ENCODE measurements at places on chromosomes 11 and 22.

- no peak for DNase-seq
These were observed 110.8 kb upstream of the TMEM45B start for GRCh38 chr11:129704831-129705230.

DNA sequence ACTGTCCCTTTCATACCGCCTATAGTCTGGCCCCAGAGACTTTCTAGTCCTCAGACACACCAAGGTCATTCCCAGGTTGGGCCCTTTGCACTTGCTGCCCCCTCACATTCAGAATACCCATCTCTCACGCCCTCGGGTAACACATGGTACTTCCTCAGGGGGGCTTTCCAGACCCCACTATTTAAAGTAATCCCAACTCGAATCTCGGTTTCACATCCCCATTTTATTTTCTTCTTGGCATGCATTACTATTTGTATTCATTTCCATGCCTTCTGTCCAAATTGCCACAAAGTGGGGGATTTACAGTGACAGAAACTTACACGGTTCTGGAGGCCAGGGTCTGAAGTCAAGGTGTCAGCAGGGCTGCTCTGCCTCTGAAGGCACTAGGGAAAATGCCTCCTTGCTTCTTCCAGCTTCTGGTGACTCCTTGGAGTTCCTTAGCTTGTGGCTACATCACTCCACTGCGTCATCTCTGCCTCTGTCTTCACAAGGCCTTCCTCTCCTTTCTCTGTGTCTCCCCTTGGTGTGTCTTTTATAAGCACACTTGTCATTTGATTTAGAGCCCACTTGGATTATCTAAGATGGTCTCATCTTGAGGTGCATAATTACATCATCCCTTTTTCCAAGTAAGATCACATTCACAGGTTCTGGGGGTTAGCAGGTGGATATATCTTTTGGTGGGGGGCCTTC, 15.1 kb downstream of the RCN1 start:
- DNase-seq: no peak

- no peak for DNase-seq
These were observed 75.6 kb downstream of the ETS1 start for GRCh38 chr11:128511712-128512111.

DNA sequence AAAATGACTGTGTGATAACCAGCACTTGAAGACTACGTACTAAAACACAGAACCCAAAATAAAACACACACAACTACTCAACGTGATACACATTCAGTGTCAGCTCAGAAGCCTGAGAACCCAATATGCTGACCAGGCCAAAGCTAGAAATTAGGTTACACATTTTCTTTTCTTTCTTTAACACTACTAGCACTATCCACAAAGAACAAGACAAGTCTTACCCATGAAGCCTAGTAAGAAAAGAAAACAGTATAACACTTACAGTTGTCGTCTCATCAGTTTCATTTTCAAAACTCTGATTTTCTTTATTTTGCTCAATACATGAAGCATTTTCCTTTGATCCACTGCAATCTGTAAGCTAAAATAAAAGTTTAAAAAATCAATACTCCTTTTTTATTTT, 472.9 kb downstream of the DLG2 start:
- no peak for DNase-seq

DNA sequence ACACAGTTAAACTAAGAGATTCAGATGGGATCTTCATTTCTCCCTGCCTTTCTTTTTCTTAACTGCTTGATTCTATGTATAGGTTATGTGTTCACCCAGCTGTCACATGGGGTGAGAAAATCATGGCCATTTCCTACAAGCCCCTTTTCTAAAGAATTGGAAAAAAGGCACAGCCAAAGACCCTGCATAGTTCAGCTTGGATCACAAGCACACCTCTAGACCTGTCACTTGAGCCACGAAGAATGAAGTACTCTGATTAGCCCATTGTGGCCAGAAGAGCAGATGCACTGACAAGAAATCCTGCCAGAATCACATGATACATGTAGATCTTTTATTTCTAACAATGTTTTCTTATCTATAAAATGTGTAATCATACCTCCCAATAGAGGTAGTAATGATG, 69.7 kb downstream of the RAB38 start:
- no peak for DNase-seq

DNA sequence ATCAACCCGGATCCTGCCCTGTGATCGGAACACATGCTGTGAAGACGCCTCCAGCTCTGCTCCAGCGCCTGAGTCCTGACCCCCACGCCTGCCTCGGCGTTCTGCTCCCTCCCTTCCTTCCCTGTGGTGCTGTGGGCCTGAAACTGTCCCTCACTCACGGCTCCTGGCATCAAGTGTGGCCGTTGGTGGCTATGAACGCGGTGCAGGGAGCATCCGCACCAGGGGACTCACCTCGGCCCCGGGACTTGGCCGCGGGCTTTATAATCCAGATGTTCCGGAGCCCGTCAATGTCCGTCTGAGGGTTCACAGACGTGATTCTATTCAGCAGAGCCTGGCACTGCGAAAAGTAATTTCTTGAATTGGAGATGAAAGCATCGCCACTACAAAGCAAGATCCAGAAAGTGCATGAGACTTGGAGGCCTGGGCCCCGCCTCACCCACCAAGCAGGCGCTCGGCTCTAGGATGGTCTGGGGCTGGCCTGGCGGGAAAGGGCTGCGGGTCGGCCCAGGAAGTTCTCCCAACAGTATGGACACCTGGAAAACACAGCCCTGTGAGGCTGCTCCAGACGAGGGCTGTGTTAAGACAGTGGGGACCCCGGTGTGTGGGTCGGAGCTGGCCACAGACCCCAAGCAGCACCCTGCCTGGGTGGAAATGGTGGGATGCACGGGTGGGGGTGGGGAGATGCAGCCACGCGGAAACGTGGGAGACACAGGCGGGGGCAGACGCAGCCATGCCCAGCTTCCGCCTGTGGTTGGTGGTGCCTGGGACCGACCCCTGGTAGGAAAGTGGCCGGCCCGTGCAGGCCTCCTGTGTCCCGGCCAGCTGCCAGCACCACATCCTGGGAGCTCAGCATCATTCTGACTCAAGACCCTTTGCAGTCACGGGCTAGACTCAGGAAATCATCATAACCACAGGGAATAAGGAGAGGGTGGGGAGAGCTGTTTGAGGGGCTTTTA, 21.8 kb upstream of the IL17REL start:
- no peak for DNase-seq

- no peak for DNase-seq
These were observed 567.9 kb downstream of the NTM start for GRCh38 chr11:131938351-131938751.

GRCh38 chr11:107017433-107018218, 650 bp downstream of the GUCY1A2 start:
- no peak for DNase-seq

GRCh38 chr11:64641596-64642417, 50.8 kb downstream of the SLC22A12 start:
- DNase-seq: no peak

DNA sequence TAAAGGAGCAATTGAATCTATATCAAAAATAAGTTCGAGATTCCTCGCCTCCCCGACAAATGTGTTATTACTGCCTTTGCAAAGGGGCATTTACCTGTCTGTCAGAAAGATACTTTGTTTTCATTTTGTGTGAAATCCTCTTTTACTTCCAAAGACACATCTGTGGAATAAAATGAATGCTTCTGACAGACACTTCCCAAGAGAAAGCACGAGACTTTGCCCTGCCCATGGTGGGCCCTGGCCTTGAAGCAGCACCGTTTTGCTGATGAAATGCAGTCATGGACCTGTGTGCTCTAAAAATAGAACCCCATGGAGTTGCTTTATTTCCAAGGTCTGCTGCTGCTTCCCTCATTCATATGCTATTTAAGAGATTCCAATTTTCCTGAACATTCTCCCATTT, 85.9 kb upstream of the USP47 start:
- DNase-seq: no peak
